Sigmoid colon (tissue), 7 donors: ENCODE measurements at places on chromosomes 12 and 14.

DNA sequence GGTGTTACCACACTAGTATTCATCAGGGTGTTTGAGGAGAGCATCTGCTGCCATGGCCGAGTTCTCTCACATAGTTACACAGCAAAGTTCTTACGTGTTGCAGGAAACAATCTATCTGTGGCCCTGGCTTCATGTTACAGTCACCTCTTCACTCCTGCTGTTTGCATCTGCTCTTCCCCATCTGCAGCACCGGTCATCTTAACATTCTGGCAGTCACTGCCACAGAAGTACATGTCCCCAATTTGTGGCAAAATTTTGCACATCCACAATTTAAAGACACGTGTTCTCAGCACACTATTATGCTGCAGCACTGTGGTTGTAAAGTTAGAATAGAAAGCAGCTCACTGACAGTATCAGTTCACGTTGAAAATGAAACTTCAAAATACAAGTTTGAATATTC is 23.2 kb downstream of the MAPK1IP1L start:
- H3K4me3 ChIP-seq = no peak overlapping the region
- no peak for DNase-seq
- no peaks in the 10 kb centered on the region for H3K27me3 ChIP-seq

DNA sequence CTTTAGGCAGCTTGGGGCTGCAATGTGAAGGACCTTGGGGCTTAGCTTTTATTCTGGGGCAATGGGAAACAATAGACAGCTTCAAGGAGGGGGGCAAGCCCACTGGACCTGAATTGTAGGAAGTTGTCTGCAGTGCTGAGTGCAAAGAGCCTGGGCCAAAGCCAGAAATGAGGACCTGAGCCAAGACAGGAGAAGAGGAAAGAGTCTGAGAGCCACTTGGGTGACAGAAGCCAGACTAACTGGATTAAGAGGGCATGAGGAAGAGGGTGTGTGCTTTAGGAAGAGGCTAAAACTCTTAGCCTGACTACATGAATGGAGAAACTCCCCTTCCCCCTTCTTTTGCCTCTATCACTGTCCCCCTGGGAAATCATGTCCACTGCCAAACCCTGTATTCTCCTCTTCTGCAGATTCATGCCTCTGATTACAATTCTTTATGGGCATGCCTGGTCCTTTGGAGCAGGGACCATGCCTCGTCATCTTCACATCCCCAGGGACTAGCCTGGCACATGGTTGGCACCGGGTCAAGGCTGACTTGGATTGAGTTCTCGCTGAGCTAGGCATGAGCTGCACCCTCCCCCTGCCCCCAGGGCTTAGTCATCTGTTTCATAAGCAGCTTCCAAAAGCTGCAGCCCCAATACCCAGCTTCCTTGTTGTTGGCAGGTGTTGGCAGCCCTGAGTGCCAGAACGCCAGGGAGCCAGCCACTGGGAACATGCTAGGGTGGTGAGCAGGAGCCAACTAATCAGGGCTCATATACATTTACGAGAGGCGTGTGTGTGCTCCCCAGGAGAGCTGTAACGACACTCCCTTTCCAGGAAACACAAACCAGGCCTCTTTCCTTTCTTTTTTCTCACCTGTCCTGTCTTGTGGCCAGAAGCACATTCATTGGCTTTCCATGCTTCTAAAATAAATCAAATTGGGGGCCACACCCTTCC is 27.7 kb upstream of the JDP2 start:
- peak overlapping the region; percentile 83 for H3K27ac ChIP-seq

- H3K4me1 ChIP-seq = no peaks in the 10 kb centered on the region
- no peaks in the 10 kb centered on the region for H3K36me3 ChIP-seq
- H3K27me3 ChIP-seq = no peaks in the 10 kb centered on the region
- H3K27ac ChIP-seq = no peak overlapping the region
These were observed 605.5 kb upstream of the FOXG1 start for GRCh38 chr14:28161040-28161439.

DNA sequence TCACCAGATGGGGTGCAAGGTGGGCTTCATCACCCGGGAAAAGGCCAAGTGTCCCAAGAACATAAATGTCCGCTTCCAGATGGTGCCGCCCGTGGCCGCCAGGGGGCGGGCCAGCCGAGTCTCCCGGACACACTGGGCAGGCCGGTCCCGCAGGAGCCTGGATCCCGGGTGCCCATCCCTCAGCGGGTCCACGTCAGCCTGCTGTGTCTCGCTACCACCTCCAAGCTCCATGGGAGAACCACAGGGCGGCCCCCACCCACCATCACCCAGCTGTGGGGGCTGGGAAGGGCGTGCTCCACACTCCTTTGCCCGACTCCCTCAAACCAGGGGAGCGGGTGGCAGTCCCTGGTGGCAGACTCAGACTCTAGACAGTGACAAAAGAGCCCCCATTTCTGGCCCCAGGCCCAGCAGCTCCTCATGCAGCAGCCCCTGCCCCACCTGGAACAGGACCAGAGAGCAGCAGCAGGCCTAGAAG is 22.0 kb upstream of the NUDT14 start:
- H3K4me3 ChIP-seq = no peak overlapping the region
- H3K36me3 ChIP-seq = no peaks in the 10 kb centered on the region
- H3K27me3 ChIP-seq = peaks cover 18% of the 10 kb centered on the region

GRCh38 chr14:31568671-31569070 is 7.5 kb downstream of the NUBPL start:
- no peaks in the 10 kb centered on the region for H3K27me3 ChIP-seq
- no peak overlapping the region for H3K4me3 ChIP-seq
- H3K4me1 ChIP-seq = no peaks in the 10 kb centered on the region
- H3K36me3 ChIP-seq = no peaks in the 10 kb centered on the region

- no peaks in the 10 kb centered on the region for H3K36me3 ChIP-seq
- no peaks in the 10 kb centered on the region for H3K4me1 ChIP-seq
- no peak overlapping the region for H3K4me3 ChIP-seq
These were observed 77.0 kb upstream of the FGD4 start for GRCh38 chr12:32322354-32322753.

- H3K4me1 ChIP-seq = no peaks in the 10 kb centered on the region
- DNase-seq = no peak
- H3K27me3 ChIP-seq = no peaks in the 10 kb centered on the region
- H3K4me3 ChIP-seq = no peak overlapping the region
- H3K27ac ChIP-seq = no peak overlapping the region
These were observed 354.4 kb downstream of the EGLN3 start for GRCh38 chr14:33596211-33597080.

GRCh38 chr14:76958020-76958979 is 70.2 kb downstream of the IRF2BPL start:
- no peak overlapping the region for H3K4me3 ChIP-seq
- no peaks in the 10 kb centered on the region for H3K36me3 ChIP-seq
- H3K27ac ChIP-seq = peak overlapping the region; percentile 97
- no peaks in the 10 kb centered on the region for H3K27me3 ChIP-seq

DNA sequence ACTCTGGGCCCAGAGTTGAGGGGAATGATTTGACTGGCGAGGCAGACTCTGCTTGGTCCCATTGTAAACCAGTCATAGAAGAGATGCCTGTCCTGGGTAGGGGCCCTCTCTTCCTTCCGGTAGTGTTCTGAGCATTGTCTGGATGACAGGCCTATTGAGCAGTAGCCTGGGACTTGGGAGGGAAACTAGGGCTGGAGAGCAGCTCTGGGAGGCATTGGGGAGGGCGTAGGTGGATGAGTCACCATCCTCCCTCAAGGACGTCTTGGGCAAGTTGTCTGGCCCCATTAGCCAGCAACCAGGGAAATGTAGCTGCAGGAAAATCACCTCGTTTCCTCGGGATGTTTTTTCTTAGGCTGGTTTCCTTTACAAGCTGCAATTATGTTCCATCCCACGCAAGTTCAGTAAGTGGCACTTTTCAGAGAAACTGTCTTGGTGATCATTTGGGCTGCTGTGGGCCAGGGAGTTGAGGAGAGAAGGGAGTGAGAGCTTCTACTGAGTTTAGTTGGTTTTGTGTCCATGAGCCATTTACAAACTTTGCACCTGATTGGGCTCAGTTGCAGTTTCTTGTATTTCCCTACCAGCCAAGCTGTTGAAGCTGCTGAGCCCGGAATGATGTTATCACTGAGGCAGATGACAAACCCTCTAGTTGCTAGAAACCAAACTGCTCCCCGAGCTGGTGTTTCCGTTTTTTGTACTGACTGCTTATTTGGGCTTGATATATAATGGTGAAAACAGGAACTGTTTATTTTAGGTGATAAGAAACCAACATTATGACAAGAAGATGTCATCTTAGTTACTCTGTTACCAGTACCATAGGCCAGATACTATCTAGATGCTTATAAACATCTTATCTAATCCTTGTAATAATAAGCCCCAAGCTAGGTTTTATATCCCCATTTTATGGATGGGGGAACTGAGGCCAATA is 147.6 kb downstream of the CHST11 start:
- DNase-seq = peak; percentile 92
- H3K36me3 ChIP-seq = no peaks in the 10 kb centered on the region
- no peak overlapping the region for H3K4me3 ChIP-seq
- H3K27me3 ChIP-seq = no peaks in the 10 kb centered on the region

DNA sequence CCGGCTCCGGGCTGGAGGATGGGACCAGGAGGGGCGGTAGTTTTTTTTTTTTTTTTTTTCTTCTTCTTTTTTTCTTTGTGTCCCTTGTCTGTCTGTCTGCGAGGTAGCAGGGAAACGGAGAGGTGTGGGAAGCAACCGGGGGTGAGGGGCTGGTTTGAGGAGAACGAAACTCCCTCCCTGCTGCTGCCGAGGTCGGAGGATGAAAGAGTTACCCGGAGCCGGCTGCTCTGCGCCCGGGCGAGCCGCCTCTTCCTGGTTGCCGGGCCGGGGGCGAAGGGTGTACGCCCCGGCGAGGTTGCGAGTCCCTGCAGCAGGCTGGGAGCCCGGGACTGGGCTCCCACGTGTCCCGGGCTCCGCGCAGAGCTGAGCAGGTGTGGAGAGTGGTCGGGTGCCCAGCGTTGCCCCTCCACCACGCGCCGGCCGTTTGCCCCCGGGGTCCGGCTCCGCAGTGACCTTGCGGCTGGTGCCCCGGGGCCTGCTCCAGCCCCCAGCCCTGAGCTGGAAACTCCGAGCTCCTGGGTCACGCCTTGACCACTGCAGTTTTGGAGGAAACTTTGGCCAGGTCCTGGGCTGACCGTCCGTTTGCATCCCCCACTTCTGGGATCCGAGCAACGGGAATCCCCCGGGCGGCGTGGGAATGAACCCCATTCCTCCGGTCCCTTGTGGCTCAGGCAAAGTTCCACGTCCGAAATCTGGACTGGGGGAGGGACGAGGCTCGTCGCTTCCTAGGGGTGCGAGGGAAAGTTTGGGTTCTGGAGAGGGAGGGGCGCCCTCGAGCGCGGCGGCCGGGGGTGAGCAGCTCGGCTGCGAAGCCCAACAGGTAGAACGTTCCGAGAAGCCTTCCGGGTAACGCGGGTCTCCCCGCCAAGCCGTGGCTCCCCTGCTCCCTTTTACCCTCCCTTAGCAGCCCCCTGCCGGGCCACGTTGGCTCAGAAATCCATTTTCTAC is 1.3 kb downstream of the CHST11 start:
- H3K27me3 ChIP-seq = no peaks in the 10 kb centered on the region
- H3K36me3 ChIP-seq = no peaks in the 10 kb centered on the region
- peak; percentile 66 for DNase-seq
- peak overlapping the region; percentile 59 for H3K27ac ChIP-seq
- peaks cover 22% of the 10 kb centered on the region for H3K4me1 ChIP-seq
